ENCODE measurements at places on chromosomes 6 and 20.
A peak's percentile ranks its signal among the peaks of the same experiment; 100 is the strongest.

- no peaks in the 10 kb centered on the region for H3K4me1 ChIP-seq
- H3K36me3 ChIP-seq, result no peaks in the 10 kb centered on the region
- DNase-seq, result no peak
- no peak overlapping the region for H3K27ac ChIP-seq
- no peak overlapping the region for H3K4me3 ChIP-seq
Measured at GRCh38 chr6:5151360-5151954, 66.3 kb downstream of the PPP1R3G start.

- no peaks in the 10 kb centered on the region for H3K4me1 ChIP-seq
- DNase-seq, result no peak
- no peak overlapping the region for H3K4me3 ChIP-seq
Measured at GRCh38 chr6:95517568-95517967, 59.8 kb upstream of the MANEA start.

DNA sequence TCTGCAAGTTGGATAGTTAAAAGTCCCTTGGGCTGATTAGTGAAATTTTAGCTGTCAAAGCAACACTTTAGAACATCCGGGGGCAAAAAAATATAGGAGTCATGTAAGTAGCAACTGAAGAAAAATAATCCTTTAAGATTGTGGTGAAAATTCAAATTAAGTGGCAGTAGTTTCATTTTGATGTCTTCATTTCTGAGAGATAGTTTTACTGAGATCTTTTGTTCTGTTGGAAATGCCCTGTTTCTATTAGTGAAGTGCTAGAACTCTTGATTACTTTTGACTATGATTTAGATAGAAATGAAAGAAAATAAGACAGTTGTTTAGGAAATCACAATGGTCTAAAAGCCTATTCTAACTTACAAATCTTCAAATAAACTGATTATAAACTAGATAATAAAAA, 587.3 kb upstream of the MMS22L start:
- H3K4me1 ChIP-seq, result no peaks in the 10 kb centered on the region
- H3K36me3 ChIP-seq, result no peaks in the 10 kb centered on the region
- no peak for DNase-seq

DNA sequence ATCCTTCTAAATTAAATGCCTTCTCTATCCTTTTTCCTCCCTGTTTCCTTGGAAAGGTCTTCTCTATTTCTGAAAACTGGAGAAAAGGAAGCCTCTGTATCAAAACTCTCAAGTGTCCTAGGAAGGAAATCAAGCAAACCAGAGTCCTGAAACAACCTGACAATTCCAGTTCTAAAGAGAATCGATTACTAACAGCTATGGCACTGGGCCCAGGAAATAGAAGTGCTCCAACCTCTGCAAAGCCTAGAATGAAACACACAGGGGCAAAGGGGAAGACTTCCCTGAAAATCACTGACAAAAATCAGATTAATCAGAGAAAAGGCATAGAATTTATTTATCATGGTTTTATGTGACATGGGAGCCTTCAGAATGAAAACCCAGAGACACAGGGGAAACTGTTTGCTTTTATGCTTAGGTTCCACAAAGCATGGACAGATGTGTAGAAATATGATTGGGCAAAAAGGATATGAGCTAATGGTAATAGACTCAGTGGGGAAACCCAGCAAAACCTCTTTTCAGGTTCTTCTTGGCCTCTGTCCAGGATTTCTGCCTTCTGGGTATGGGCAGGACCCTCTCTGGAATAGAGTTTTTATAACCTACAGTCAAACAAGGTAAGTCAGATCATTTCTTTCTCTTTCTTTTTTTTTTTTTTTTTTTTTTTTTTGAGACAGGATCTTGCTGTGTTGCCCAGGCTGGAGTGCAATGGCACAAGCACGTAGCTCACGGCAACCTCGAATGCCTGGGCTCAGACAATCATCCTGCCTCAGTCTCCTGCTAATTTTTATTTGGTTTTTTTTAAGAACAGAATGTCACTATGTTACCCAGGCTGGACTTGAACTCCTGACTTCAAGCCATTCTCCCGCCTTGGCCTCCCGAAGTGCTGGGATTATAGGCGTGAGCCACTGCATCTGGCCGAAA, 91.7 kb downstream of the CD24 start:
- no peak for DNase-seq
- no peak overlapping the region for H3K4me3 ChIP-seq
- peaks cover 14% of the 10 kb centered on the region for H3K27me3 ChIP-seq
- no peaks in the 10 kb centered on the region for H3K36me3 ChIP-seq
- no peaks in the 10 kb centered on the region for H3K4me1 ChIP-seq

DNA sequence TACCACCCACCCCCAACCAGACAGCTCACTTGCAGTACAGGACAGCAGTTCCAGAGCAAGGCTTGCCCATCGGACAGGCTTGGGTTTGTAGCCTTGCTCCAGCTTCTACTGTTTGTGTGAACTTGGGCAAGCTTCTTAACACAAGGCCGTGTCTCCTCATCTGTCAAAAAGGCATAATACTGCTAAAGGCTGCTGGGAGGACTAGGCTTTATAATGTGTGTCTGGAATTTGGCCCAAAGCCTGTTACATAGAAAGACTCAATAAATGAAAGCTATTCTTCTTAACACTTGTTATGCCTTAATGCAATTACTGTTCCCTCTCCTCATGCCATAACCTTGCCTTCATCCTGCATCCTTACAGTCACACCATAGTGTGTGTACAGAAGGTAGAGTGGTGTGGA, 43.4 kb downstream of the LYRM4 start:
- no peak overlapping the region for H3K4me3 ChIP-seq
- no peak for DNase-seq
- H3K27ac ChIP-seq, result no peak overlapping the region

- no peak overlapping the region for H3K27ac ChIP-seq
- no peaks in the 10 kb centered on the region for H3K36me3 ChIP-seq
- no peak overlapping the region for H3K4me3 ChIP-seq
Measured at GRCh38 chr6:14505401-14505800, 387.8 kb downstream of the CD83 start.

GRCh38 chr20:10636326-10636818, 37.4 kb downstream of the JAG1 start:
- H3K27ac ChIP-seq, result no peak overlapping the region
- H3K36me3 ChIP-seq, result no peaks in the 10 kb centered on the region
- no peak overlapping the region for H3K4me3 ChIP-seq
- no peaks in the 10 kb centered on the region for H3K27me3 ChIP-seq
- no peaks in the 10 kb centered on the region for H3K4me1 ChIP-seq

DNA sequence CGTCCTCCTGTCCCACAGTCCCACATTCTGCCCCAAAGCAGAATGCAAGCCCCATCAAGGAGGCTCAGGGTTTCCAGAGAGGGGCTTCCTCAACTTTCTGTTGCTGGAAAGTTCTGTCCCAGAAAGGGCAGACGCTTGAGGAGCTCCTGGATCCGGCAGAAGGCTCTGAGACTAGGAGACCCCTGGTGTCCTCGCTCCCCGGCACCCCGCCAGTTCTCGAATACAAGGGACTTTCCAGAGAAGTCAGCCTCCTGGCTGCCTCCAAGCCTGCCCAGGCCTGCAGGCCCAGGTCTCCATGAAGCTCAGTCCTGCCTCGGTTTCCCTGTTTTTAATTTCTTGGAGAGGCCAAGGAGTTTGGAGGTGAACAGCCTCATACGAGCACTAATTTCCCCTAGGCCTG, 150.4 kb downstream of the CEBPB start:
- peaks cover 60% of the 10 kb centered on the region for H3K4me1 ChIP-seq
- H3K4me3 ChIP-seq, result no peak overlapping the region

GRCh38 chr20:43916073-43916880, 1.6 kb downstream of the TOX2 start:
- peaks cover 23% of the 10 kb centered on the region for H3K4me1 ChIP-seq
- peaks cover 58% of the 10 kb centered on the region for H3K27me3 ChIP-seq
- H3K27ac ChIP-seq, result no peak overlapping the region
- H3K36me3 ChIP-seq, result peaks cover 19% of the 10 kb centered on the region
- peak overlapping the region; percentile 95 for H3K4me3 ChIP-seq

GRCh38 chr6:33204415-33205190, at the start of gene HSD17B8:
Gene HSD17B8, plus strand, starts transcription at chr6:33204655. Its CDS starts 14 bp downstream, at chr6:33204669.
- no peaks in the 10 kb centered on the region for H3K27me3 ChIP-seq
- peaks cover 38% of the 10 kb centered on the region for H3K36me3 ChIP-seq
- H3K4me3 ChIP-seq, result peak within 1 kb of the TSS; percentile 96
- peak; percentile 92 for DNase-seq
- peaks cover 54% of the 10 kb centered on the region for H3K4me1 ChIP-seq

DNA sequence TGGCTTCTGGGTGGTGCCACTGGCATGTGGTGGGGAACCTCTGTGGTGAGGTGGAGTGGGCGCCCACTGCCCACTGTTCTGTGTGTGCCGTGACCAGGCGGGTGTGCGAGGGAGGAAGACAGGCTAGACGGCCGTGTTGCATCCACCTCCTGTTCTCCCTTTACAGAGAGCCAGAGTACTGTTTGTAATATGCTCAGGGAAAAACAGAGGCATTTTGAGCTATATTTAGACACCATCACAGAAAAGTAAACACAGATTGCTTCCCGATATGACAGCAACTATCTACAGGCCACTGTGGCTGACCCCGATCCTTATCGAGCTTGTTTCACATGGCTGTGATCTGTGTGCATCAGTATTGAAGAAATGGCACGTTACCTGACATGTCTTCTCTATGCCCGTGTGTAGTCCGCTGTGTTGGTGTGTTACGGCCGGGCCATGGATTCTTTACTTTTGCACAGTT, 45.6 kb downstream of the ARID1B start:
- H3K27me3 ChIP-seq, result no peaks in the 10 kb centered on the region
- H3K27ac ChIP-seq, result no peak overlapping the region
- peaks cover 37% of the 10 kb centered on the region for H3K4me1 ChIP-seq

DNA sequence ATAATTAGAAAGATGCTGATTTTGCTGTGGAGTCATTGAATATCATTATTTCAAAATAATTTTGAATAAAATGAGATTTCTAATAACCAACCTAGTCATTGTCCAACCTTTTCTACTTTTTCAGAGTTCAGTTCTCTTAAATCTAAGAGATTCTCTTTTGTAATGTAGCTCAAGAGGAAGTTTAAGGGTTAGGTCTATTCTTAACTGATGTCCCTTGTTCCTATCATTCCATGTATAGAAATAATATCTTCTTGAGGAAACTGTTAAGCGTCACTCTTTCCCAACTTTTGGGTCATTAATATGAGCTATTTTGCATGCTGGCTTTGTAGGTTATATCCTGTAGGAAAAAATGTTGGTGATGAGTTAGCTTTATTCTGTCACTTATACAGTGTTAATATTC, 27.0 kb downstream of the RNF144B start:
- H3K36me3 ChIP-seq, result peaks cover 3% of the 10 kb centered on the region
- DNase-seq, result no peak
- peaks cover 2% of the 10 kb centered on the region for H3K4me1 ChIP-seq
- no peak overlapping the region for H3K4me3 ChIP-seq

- DNase-seq, result no peak
- no peaks in the 10 kb centered on the region for H3K4me1 ChIP-seq
- H3K27ac ChIP-seq, result no peak overlapping the region
- peaks cover 4% of the 10 kb centered on the region for H3K27me3 ChIP-seq
Measured at GRCh38 chr6:154432533-154433476, 76.2 kb upstream of the IPCEF1 start.

DNA sequence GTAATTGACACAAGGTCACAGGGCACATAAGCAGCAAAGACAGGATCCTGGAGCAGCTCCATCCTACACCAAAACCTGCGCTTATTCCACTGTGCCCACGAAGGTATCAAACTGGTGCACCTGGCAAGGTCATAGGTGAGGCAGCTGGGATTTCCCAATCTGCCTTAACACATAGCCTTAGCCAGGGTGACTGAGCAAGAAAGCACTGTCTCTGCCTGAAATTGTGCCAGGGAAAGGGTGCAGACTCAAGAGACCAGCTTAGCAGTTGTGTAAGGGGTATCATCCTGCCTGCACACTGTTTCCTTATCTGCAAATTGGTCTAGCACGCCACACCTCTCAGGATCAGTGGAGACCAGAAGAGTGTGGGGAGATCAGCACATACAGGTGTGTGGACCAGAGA, 82.8 kb downstream of the MAFB start:
- no peaks in the 10 kb centered on the region for H3K4me1 ChIP-seq
- no peak overlapping the region for H3K27ac ChIP-seq
- H3K36me3 ChIP-seq, result no peaks in the 10 kb centered on the region

GRCh38 chr6:153108315-153108714, 22.8 kb downstream of the RGS17 start:
- no peak for DNase-seq
- no peaks in the 10 kb centered on the region for H3K4me1 ChIP-seq
- H3K27ac ChIP-seq, result no peak overlapping the region
- H3K36me3 ChIP-seq, result no peaks in the 10 kb centered on the region

DNA sequence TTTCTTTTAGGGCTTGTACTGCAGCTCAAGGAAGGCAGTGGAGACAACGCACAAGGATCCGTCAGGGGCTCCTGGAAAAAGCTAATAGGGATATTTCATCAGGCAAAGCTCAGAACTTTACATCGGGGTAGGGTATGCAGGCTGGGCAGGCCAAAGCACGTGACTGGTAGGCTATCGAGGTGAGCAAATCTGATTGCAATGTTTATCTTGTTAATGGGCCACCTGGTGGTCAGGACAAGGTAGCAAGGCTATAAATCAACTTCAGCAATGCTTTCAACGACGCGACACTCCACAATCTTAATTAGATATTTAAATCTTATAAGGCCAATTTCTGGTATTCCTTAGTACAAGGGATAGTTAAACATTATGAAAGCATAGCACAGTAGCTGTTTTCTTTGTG, 1302.8 kb upstream of the EYS start:
- no peaks in the 10 kb centered on the region for H3K36me3 ChIP-seq
- no peaks in the 10 kb centered on the region for H3K4me1 ChIP-seq
- DNase-seq, result no peak
- no peak overlapping the region for H3K27ac ChIP-seq
- H3K27me3 ChIP-seq, result no peaks in the 10 kb centered on the region

DNA sequence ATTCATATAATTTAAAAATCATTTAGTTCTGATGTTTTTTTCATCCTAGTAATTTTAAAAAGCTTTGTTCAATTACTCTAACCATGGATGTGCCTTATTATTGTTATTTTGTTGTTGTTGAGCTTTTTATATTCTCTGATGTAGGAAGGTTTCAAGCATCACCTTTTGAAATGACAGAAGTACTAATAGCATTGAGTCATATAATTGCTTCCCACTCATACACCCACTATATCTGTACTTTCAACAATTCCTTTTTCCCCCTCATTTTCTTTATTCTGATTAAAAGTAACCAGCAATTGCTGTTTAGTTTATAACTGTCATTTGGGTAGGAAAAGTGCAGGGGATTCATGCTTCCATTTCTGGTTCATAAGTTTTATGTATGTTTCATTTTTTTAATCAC, 38.6 kb downstream of the DNAH8 start:
- no peaks in the 10 kb centered on the region for H3K36me3 ChIP-seq
- H3K27me3 ChIP-seq, result peaks cover 6% of the 10 kb centered on the region
- H3K4me1 ChIP-seq, result no peaks in the 10 kb centered on the region

DNA sequence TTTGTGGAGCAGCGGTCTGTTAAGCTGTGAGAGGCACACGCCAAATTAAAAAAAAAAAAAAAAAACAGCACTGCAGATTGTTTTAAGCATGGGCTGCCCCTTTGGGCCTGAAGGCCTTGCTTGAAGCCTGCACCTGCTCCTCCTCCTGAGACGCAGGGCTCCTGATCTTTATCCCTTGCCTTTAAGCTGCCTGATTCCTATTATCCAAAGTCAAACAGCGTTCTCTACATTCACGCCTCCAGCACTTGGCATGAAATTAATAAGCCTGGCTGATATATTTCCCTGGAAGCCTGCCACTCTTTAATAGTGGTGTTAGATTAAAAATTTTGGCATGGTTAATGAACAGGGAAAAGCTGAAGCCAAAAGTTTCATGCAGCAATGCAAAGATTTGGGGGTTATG, 163.9 kb downstream of the FAXC start:
- H3K27ac ChIP-seq, result no peak overlapping the region
- H3K4me1 ChIP-seq, result peaks cover 4% of the 10 kb centered on the region
- H3K36me3 ChIP-seq, result no peaks in the 10 kb centered on the region
- peaks cover 5% of the 10 kb centered on the region for H3K27me3 ChIP-seq
- no peak for DNase-seq
